ENCODE measurements at places on chromosomes 4 and X.

DNA sequence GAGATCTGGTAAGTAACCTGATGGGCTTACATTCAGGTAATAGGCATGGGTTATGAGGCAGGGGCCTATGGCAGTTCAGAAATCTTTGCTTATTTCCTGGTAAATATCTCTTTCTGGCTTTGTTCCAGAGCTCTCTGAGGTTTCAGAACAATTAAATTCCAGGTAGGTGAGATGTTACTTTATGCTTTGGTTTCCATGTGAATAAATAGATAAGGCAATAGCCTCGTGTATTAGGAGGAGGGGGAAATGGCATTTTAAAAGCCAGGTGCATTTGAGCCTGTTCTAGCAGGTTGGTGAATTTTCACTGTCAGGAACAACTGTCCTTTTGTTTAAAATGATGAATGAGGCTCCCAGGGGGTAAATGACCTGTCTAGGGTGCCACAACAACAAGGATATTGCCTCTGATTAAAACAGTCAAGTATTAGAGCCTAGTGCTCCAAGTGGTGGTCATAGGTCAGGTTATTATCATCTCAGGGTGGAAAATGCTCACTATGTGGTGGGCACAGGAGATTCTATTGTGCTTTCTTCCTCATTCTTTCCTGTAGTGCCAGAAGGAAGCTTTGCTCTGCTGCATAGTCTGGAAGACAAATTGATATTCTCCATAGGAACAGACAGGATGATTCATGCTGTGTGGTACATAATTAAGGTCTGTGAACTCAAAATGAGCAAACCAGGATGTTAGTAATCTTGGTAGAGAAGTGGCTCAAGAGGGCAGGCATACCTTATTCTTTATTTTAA, 296.2 kb downstream of the INPP4B start:
- no peak for DNase-seq

GRCh38 chrX:9977635-9978034, 10.5 kb downstream of the CLDN34 start:
- DNase-seq = no peak

DNA sequence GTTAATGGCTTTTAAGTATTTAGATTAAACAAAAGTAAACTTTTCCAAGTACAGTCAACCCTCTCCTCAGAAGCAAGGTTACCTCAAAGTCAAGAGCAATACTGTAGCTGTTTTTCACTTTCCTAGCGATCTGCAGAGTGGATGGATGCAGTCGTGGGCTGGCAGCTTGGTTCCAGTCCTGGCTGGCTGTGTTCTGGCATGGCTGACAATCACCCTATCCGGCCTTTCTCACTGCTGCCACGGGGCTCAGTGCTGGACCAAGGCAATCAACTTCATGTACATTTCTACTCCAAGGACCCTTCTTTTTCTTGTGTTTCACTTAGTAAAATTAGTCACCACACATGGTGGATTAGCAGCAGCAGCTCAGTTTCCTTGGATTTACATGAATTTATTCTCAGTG, 208.3 kb downstream of the GABRB1 start:
- no peak for DNase-seq

DNA sequence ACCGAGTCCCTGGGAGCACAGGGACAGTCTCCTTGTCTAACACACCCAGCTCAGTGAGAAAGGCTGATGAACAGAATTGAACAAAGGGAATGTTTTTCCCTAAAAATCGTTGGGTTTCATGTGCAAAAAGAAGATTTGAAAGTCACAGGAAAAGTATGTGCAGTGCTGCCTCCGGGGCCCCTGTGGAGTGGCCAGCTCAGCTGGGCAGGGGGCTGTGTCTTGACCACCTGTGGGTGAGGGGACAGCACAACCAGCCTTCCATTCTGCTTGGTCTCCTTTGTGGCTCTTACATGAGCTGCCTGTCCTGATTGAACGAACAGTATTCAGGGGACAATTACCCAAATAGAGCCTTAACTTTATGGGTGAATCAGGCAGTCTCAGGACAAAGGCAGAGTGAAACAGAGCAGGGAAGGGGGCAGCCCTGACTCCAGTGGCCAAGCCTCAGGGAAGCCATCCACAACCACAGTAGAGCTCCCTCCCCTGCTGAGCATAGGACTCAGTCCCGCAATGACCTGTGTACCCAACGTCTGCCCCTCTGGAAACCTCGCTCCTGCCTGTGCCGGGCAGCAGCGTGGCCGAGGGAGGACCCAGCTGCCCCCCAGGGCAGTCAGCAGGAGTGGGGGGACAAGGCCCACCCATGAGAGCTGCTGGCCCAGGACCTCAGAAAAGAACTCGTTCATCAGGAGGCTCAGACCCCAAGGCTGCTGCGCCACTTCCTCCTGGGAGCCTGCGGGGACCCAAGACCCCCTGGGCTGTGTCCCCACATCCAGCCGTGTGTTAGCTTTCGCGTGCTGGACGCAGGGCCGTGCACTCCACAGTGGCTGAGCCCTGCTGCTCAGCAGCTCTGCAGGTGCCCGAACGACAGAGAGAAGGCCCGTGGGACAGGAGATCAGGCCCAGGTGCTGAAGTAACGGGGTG, 59.6 kb upstream of the MXD4 start:
- DNase-seq = no peak

DNA sequence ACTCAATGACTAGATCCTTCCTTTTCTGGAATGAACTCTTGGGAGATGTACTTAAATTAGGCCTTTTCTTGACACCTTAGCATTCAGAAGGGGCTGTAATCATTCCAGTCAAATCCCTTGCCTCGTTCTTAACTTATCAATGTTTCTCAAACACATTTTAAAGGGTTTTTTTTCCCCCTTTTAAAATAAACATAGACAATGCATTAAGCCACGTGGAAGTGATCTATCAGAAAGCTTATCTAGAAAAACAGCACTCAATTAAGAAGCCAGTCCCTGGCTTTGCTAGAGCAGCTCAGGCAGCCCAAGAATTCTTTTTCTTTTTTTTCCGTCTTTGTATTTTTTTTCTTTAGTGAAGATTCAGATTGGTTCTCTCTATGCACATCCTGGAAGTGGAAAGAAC, 118.2 kb downstream of the PCDH7 start:
- no peak for DNase-seq

- no peak for DNase-seq
Observed at GRCh38 chr4:64715741-64716140, 306.5 kb upstream of the TECRL start.

DNA sequence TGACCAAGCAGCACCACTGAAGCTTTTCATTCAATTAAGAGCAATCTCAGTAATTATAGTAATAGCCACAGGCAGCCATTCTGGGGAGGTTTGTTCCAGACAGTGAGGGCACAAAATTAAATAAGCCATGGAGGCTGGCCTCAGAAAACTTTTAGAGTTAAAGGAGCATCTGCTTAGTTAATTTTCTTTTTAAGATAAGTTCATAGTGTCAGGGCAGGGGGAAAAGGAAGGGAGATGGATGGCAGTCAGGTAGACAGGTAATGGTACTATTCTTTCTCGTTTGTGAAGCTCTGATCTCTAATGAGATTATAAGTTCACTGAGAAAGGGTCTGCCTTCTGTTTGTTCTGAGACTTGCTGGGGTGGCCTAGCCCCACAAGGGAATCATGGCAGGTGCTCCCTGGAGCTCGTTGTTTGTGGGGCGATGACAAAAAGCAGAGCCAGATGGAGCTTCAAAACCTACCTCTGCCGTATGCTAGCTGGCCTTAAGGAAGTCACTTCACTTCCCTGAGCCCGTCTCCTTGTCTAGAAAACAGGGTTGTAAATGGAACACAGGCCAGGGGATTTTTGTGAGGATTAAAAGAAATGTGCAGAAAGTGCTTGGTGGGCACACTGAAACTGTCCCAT, 44.6 kb upstream of the FGFBP2 start:
- DNase-seq = no peak

DNA sequence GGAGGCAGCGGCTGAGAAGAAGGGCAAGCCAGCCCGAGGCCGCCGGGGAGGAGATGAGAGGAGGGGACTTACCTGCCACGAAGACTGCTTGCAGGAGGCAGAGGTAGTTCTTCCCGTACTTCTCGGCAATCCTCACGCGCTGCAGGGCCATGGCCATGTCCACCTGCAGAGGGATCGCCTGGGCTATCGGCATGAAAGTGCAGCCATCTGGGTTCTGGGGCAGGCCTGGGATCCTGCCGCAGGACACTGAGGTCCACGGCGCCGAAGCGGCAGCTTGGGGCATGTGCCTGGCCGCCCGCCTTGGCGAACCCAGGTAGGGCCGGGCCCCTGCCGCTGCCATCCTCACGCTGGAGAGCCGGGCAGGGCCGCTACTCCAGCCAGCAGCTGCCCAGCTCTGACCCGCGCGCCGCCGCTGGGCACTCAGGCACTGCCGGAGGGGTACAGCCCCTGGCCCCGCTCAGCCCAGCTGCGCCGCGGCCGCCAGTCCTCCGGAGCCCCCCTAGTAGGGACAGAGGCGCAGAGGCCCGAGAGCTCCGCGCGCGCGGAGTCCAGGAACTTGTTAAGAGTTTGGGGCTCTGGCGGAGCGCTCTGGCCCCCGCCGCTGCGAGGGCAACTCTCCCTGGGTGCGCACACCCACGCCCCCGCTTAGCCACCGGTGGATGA, 16.0 kb downstream of the MCF2 start:
- DNase-seq = no peak

- no peak for DNase-seq
Observed at GRCh38 chr4:7778510-7779431, 160.9 kb downstream of the AFAP1 start.

GRCh38 chrX:123665197-123665596, 67.7 kb downstream of the THOC2 start:
- DNase-seq = no peak

- DNase-seq = no peak
Observed at GRCh38 chr4:105933083-105933482, 37.8 kb downstream of the NPNT start.

Measured in caudate nucleus (tissue), 63 donors.